Activated CD4-positive, alpha-beta memory T cell treated with anti-CD3 and anti-CD28 coated beads for 36 hours (primary cell): ENCODE measurements at places on chromosomes 3 and 15. TPM values are rescaled to one million over a fixed set of nuclear protein-coding genes. Genes with fewer than 3 reads are reported as not detected.

DNA sequence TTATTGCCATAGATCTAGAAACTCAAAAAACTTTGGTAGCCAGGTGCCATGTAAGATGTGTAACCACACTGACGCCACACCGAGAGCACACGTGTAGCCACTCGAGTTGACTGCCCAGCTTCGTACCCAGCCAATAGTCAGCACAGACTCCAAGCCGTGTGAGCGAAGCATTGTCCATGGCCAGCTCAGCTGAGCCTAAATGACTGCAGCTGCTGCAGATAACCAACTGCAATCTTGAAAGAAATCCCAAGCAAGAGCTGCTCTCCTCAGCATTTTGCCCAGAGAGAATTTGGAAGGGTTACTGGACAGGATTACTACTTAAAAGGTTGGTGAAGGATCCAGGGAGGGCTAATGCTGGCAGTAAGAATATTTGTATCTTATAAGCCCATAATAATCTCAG lies 193.0 kb upstream of the THRB start:
- no peak for DNase-seq

DNA sequence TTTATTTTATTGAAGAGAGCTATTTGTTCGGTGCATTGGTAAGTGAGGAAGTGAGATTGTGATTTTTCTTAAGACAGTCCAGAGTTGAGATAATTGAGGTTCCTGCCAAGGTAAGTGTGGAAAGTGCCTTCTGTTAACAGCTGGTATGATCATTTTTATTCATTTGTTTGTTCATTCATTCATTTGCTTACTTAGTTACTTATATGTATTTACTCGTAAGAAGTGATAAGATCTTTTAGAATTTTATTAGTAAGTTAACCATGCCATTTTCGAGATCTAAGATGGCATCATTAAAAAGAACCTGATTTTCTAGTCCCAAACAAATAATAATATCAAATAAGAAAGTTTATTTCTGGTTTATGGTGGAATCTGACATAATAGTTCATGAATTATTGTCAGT lies 150.0 kb downstream of the GHSR start:
- DNase-seq, result no peak

- DNase-seq, result no peak
These were observed 367.3 kb downstream of the OCA2 start for GRCh38 chr15:27731776-27732175.

DNA sequence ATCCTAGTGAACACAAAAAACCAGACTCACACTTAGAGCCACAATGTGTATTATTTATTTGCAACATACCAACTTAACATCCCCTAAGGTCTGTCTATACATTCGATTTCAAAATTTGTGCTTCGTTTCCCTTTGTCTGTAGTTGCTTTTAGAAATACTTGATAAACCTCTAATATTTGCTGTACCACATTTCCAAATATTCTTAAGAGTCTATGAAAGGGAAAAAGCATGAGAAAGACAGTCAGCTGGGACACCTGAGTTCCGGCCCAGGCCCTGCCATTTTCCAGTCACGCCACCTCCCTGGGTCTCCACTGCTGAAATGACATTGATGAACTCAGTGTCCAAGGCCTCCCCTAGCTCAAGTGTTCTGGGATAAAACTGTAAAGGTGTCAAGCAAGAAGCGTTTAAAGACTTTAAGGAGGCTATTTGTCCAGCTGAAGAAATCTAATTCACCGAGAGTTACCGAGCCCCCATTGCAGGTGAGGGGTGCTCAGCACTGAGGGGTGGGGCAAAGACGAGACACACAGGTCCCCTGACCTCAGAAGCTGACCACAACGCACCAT lies 26.6 kb downstream of the LRRC2 start:
- DNase-seq, result no peak

Gene NPAP1
- not detected for total RNA-seq
